Gastrocnemius medialis (tissue), 4 donors: ENCODE measurements at places on chromosomes 4 and X. TPM values are rescaled to one million over a fixed set of nuclear protein-coding genes. Genes with fewer than 3 reads are reported as not detected.

DNA sequence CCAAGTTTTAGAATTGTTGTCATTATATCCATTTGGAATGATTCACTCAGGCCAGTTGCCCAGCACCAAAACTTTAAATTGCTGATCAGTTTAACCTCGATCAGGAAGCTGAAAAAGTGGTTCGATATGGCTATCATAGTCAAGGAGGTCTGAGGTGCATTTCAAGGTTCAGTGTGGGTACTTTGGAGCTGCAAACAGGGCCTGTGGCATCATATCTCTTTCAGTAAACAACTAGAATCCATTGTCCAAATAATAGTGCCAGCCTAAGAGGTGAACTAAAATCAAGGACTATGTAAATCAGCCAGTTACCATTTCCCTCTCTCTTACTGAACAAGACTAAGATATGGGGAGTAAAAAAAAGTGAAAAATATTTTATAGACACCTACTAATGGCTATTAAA, 14.2 kb downstream of the TMEM47 start:
- no peaks in the 10 kb centered on the region for H3K27me3 ChIP-seq
- H3K27ac ChIP-seq, result no peak overlapping the region
- no peaks in the 10 kb centered on the region for H3K36me3 ChIP-seq
- H3K4me1 ChIP-seq, result peaks cover 21% of the 10 kb centered on the region
- no peak overlapping the region for H3K4me3 ChIP-seq

DNA sequence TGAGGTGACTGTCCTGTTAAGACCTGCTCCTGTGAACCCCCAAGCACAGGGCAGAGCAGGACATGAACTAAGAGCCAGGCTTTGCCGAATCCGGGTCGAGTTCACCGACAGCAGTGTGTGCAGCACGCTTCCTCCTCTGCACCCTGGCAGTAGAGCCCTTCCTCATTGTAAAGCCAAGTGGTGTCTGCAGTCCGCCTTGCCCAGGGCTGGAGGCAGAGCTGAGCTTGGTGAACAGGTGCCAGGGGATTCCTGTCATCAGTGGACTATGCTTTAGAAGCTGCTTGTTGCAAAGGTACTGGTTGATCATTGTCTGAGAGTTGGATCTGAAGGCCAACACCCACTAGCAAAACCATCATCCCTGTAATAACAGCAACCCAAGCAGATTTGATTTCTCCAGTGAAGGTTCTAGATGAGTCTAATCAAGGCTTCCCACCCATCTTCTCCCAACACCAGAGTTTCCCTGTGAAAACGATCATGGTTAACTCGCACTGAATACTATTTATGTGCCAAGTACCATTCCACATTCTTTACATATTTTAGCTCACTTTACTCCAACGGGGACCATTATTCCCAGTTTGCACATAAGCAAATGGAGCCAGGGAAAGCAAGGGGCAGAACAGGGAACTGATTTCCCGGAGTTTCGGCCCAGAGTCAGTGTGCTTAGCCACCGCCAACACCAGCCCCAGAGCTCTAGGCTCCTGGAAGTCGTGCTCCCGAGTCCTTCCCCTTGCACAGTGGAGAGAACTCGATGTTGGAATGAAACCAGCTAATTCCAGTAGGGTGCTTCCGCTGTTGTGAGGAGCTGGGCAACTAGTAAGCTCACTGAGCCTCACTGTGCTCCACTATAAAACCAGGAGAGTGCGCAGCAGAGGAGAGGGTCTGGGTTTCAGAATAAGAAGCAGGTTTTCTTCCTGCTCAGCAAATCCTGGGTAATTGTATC, 1.4 kb upstream of the SLC34A2 start:
- H3K4me3 ChIP-seq, result no peak overlapping the region
- peaks cover 14% of the 10 kb centered on the region for H3K27me3 ChIP-seq
- no peak for DNase-seq
- H3K36me3 ChIP-seq, result no peaks in the 10 kb centered on the region

- H3K4me1 ChIP-seq, result no peaks in the 10 kb centered on the region
- no peak overlapping the region for H3K27ac ChIP-seq
- no peak for DNase-seq
- H3K36me3 ChIP-seq, result no peaks in the 10 kb centered on the region
- no peaks in the 10 kb centered on the region for H3K27me3 ChIP-seq
Measured at GRCh38 chrX:106415276-106415895, 196.4 kb upstream of the RADX start.

- no peaks in the 10 kb centered on the region for H3K36me3 ChIP-seq
- H3K4me3 ChIP-seq, result no peak overlapping the region
- H3K27ac ChIP-seq, result no peak overlapping the region
- no peak for DNase-seq
Measured at GRCh38 chrX:124035657-124036056, 74.2 kb downstream of the STAG2 start.

DNA sequence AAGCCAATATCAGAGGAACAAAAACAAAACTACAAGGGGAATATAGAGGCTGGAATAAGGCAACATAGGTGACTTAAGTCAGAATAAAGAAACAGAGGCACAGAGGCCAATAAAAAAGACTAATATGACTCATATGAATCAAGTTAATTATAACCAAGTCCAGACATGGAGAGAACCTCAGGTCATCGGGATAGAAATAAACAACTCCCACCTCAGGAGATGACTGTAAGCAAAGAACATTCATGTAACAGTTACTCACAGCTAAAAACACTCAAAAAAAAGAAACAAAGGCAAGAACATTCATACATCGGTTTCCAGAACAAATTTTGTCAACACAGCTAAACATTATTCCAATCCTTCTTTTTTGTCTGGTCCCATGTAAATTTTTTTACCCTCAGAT, 60.3 kb upstream of the RXFP1 start:
- H3K27me3 ChIP-seq, result no peaks in the 10 kb centered on the region
- no peak for DNase-seq
- H3K36me3 ChIP-seq, result no peaks in the 10 kb centered on the region
- no peaks in the 10 kb centered on the region for H3K4me1 ChIP-seq
- H3K4me3 ChIP-seq, result no peak overlapping the region

GRCh38 chrX:39002466-39002865, 201.2 kb downstream of the MID1IP1 start:
- peaks cover 15% of the 10 kb centered on the region for H3K4me1 ChIP-seq
- no peaks in the 10 kb centered on the region for H3K27me3 ChIP-seq
- H3K36me3 ChIP-seq, result no peaks in the 10 kb centered on the region
- no peak overlapping the region for H3K4me3 ChIP-seq

- H3K27me3 ChIP-seq, result no peaks in the 10 kb centered on the region
- H3K4me3 ChIP-seq, result no peak overlapping the region
- no peak overlapping the region for H3K27ac ChIP-seq
- no peaks in the 10 kb centered on the region for H3K36me3 ChIP-seq
- DNase-seq, result no peak
Measured at GRCh38 chr4:20960291-20960690, 260.0 kb downstream of the PACRGL start.

DNA sequence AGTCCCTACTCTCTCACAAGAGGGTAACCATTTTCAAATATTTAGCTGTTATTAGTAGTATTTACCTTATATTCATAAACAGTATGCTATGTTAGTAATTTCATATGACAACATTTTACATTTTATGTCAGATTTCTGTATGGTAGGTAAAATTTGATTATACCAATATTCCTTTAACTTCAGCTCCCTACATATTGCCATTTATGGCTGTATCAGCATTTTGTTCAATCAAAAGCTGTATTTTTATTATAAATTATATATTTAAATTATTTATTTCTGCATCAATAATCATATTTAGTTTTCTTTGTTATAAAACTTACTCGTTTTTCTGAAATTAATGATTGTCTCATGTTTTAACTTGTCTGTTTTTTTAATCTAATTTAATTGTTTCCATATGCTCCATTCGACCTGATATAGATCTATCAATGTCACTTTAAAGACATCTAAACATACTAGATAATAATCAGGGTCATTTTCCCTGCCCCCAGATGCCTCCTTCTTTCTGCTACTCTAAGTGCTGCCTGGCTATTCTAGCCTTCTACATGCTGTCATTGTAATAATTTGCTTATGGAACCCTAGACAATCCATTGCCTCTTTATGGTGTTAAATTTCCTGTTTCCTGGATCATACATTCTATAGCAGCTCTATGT, 1976.7 kb upstream of the ADGRL3 start:
- DNase-seq, result no peak
- H3K4me1 ChIP-seq, result no peaks in the 10 kb centered on the region
- H3K27me3 ChIP-seq, result no peaks in the 10 kb centered on the region
- H3K27ac ChIP-seq, result no peak overlapping the region
- no peaks in the 10 kb centered on the region for H3K36me3 ChIP-seq

GRCh38 chrX:66622209-66622608, 16.7 kb downstream of the EDA2R start:
- no peaks in the 10 kb centered on the region for H3K36me3 ChIP-seq
- DNase-seq, result no peak
- no peak overlapping the region for H3K4me3 ChIP-seq
- H3K27ac ChIP-seq, result no peak overlapping the region

- H3K36me3 ChIP-seq, result no peaks in the 10 kb centered on the region
- no peak overlapping the region for H3K27ac ChIP-seq
- DNase-seq, result no peak
Measured at GRCh38 chrX:117096528-117096927, 633.8 kb upstream of the CT83 start.

DNA sequence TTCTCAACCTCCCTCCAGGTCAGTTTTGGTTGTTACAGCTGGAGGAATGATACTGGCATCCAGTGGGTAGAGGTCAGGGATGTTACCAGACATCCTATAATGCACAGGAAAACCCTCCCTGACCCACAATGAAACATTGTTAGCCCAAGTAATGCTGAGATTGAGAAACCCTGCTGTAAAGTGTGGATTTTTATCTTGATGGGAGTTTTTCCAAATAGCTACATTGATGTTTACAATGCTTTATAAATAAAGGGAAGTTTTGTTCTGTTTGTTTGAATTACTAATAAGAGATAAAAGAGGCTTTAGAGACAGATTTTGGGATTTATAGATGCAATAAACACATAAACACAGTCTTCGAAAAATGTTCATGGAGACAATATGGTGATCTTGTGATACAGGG, 194.0 kb upstream of the NUDT6 start:
- no peak overlapping the region for H3K4me3 ChIP-seq
- no peaks in the 10 kb centered on the region for H3K4me1 ChIP-seq
- no peak overlapping the region for H3K27ac ChIP-seq
- H3K27me3 ChIP-seq, result no peaks in the 10 kb centered on the region
- H3K36me3 ChIP-seq, result no peaks in the 10 kb centered on the region
- DNase-seq, result no peak

GRCh38 chrX:108025954-108026600, 18.8 kb upstream of the VSIG1 start:
- no peak overlapping the region for H3K27ac ChIP-seq
- no peaks in the 10 kb centered on the region for H3K27me3 ChIP-seq
- no peaks in the 10 kb centered on the region for H3K36me3 ChIP-seq
- DNase-seq, result no peak

GRCh38 chr4:120977435-120977997, 55.0 kb upstream of the PRDM5 start:
- DNase-seq, result no peak

- no peak overlapping the region for H3K27ac ChIP-seq
- no peak overlapping the region for H3K4me3 ChIP-seq
- no peaks in the 10 kb centered on the region for H3K36me3 ChIP-seq
- DNase-seq, result no peak
- H3K27me3 ChIP-seq, result no peaks in the 10 kb centered on the region
Measured at GRCh38 chr4:142427456-142427855, 418.6 kb downstream of the INPP4B start.

DNA sequence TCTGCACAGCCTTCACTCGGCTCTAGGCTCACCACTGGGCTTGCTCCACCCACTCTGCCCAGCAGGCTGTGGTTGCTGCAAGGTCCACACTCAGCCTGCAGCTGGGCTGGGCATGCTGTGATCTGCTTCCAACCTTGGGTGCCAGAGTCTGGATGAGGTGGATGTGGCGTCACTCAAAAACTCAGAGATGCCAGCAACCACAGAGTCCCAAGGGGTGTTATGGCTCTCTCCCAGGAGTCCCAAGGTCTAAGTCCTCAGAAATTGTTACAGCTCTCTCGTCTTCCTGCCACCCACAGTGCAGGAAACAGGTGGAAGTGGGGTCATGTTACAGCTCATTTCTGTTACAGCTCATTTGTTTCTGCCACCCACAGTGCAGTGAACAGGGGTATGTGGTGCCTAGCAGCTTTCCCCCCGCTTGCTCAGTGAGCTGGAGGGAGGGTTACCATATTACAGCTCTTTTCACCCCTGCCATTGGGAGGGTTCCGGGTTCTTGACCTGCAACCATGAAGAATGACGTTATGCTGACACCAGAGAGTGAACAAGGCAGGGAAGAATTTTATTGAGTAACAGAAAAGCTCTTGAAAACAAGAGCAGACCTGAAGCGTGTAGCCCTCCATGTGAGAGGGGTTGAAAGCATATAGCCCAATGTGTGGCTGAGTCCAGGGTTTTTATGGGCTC, 893.9 kb downstream of the PCDH7 start:
- DNase-seq, result no peak
- H3K27ac ChIP-seq, result peak overlapping the region; percentile 46
- H3K4me3 ChIP-seq, result no peak overlapping the region
- H3K36me3 ChIP-seq, result no peaks in the 10 kb centered on the region

DNA sequence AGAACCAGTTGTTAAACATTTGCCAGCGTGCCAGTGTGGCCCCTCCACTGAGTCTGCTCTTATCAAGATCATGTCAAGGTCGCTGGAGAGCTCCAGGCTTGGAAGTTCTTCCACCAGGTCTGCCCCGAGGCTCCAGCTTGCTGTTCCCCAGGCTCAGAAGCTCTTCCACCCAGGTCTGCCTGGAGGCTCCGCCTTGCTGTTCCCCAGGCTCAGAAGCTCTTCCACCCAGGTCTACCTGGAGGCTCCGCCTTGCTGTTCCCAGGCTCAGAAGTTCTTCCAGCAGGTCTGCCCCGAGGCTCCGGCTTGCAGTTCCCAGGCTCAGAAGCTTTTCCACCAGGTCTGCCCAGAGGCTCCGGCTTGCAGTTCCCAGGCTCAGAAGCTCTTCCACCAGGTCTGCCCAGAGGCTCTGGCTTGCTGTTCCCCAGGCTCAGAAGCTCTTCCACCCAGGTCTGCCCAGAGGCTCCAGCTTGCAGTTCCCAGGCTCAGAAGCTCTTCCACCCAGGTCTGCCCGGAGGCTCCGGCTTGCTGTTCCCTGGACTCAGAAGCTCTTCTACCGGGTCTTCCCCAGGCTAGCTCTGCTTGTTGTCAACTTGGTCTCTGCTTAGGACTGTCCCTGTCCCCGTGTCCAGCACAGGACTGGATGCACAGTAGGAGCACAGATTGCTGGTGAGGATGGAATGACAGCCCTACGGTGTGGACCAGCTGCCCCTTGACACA, 54.4 kb downstream of the HMX1 start:
- H3K4me1 ChIP-seq, result no peaks in the 10 kb centered on the region
- no peak for DNase-seq
- no peak overlapping the region for H3K27ac ChIP-seq
- no peaks in the 10 kb centered on the region for H3K27me3 ChIP-seq
- H3K4me3 ChIP-seq, result no peak overlapping the region

GRCh38 chr4:41204400-41204978, 9.9 kb downstream of the APBB2 start:
- H3K36me3 ChIP-seq, result no peaks in the 10 kb centered on the region
- peaks cover 47% of the 10 kb centered on the region for H3K4me1 ChIP-seq
- no peak overlapping the region for H3K4me3 ChIP-seq
- H3K27me3 ChIP-seq, result no peaks in the 10 kb centered on the region

GRCh38 chr4:95249426-95250021, 299.2 kb downstream of the UNC5C start:
- H3K36me3 ChIP-seq, result no peaks in the 10 kb centered on the region
- no peaks in the 10 kb centered on the region for H3K4me1 ChIP-seq
- DNase-seq, result no peak
- no peak overlapping the region for H3K27ac ChIP-seq

The CYP2U1 gene
- total RNA-seq, result 4.1 TPM

The LDOC1 gene
- 1.0 TPM for total RNA-seq

The TMPRSS11A gene
- not detected for total RNA-seq

The ARHGAP6 gene
- total RNA-seq, result 10.7 TPM

The MAGEH1 gene
- total RNA-seq, result 15.0 TPM

The FAM184B gene
- not detected for total RNA-seq

The MAGEB1 gene
- not detected for total RNA-seq

The GC gene
- not detected for total RNA-seq

The DIAPH2 gene
- 26.3 TPM for total RNA-seq

The GPR173 gene
- not detected for total RNA-seq

The HSD17B13 gene
- total RNA-seq, result 0.16 TPM

The MMAA gene
- total RNA-seq, result 6.8 TPM
